ENCODE measurements at places on chromosomes 11 and 22.

DNA sequence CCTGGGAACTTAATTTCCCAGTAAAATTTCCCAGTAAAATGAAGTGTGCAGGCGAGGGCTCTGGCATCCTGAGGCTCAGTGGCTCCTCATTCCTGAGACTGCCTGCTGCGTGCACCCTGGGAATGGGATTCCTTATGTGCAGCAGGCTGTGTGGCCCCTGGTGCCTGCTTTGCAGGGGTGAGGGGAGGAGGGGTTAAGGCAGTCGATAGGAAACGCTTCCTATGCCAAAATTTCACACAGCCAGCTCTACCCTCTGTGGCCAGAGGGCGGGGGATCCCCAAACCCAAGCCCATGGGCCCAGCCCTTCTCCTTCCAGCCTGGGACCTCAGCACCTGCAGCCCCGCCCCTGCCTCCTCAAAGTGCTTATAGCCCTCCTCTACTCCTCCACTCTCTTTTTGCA is 12.1 kb upstream of the BAIAP2L2 start:
- no peak for DNase-seq

- DNase-seq, result no peak
Observed at GRCh38 chr11:77590194-77590782, 535 bp downstream of the AQP11 start.

DNA sequence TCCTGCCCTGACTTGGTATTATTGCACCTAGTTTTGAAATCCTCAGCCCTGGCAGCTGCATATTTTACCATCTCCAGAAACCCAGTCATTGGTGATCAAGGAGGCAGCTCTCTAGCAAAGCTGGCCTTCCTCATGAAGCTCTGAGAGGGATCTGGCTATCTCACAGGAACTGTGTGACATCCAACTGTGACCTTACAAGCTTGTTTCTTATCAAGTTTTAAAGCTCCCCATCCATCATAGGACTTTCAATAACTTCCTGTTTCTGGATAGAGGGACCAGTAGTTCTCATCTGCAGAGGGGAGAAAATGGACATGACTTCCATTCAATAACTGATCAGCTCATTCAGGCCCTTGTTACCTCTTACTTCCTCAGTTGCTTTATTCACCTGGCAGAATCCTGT is 18.2 kb downstream of the CALCA start:
- no peak for DNase-seq

DNA sequence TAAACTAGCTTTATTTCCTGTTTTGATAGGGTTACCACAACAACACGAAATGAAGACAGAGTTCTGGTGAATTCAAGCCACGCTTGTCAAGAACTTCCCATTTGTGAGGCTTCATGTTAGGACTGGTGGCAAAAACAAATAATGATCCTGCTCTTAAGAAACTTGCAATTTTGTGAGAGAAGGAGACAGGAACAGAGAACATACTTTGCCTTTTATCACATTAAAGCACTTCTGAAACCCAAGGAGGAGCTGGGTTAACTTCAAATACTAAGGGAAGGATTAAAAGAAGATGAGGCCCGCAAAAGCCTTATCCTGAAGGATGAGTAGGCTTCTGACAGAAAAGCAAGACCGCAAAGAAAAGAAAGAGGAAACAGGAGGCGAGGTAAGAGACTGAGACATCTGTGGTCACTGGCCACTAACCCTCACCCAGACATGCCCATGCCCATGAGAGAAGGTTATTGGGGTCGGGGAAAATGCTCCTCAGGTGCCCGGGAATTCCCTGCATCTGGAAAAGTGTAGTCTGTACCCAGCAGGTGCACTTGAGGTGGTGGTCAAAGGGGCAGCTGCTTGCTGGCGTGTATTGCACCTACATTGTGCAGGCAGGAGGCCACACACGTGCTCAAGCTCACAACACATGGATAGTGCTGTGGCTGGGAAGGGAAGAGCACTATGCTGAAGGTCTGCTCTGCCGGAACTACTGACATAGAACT is 50.5 kb downstream of the MAPK1 start:
- DNase-seq, result peak; percentile 9

DNA sequence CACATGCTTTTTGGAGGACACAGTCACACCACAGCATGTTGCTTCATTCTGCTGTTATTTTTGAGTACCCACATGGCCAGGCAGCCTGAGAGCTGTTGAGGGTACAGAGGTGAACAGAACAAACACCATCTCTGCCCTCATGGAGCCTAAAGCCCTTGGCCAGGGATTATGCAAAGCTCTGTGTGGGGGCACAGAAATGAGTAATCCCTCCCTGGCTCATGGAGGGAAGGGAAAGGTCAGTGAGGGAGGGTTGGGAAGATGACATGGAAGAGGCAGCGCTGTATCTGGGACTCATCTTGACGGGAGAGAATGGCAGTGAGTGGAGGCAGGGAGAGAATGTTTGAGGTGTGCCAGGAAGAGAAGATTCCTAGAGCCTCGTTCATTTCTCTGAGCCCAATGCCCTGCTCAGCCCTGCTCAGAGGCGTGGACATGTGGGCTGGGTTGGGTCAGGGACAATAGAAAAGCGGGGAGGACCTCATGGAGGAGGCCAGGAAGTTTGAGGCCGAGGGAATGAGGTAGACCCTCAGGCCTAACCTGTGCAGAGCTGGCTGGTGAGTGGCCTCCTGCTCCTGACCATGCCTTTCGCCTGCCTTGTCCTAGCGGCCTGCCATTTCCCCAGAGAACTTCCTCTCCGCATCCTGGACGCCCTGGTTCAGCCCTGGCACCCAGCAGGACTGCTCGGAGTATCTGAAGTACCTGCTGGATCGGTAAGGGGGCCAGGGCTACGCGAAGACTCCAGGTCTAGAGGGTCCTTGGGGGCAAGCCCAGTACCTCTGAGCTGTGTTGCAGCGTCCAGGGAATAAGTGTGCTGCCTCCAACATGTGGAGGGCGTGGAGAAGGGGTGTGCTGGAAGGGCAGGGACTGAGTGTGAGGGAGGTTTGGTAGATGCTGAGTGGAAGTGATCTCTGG is 19.8 kb downstream of the USP35 start:
- DNase-seq, result no peak

DNA sequence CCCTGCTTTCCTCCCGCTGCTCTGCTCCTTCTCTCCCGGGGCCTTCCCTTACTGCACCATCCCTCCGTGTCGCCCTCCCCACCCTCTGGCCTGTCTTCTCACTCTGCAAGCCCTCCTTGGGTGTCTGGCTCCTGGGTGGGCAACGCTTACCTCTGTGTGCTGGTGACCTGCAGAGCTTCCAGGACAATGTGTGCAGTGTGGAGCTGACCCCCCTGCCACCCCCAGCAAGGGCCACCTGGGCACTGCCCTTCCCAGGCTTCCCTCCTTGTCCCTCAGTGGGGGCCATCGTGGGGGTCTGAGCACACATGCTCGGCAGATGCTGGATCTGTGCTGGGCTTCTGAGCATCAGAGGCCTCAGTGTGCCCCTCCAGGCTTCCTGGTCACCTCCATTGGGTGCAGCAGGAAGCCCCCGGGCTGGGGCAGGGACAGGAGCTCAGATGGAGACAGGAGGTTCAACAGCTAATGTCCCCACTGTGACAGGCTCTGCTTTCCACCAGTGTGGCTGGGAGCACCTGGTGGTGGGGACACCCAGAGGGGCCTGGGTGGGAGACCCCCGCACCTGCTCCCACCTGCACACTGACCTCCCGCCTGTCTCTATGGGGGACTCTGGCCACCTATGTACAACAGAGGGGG is 7.8 kb upstream of the BRSK2 start:
- DNase-seq, result no peak

- no peak for DNase-seq
Observed at GRCh38 chr11:18750944-18751343, 25.0 kb upstream of the IGSF22 start.

- no peak for DNase-seq
Observed at GRCh38 chr11:82930229-82930628, 28.7 kb downstream of the DDIAS start.

DNA sequence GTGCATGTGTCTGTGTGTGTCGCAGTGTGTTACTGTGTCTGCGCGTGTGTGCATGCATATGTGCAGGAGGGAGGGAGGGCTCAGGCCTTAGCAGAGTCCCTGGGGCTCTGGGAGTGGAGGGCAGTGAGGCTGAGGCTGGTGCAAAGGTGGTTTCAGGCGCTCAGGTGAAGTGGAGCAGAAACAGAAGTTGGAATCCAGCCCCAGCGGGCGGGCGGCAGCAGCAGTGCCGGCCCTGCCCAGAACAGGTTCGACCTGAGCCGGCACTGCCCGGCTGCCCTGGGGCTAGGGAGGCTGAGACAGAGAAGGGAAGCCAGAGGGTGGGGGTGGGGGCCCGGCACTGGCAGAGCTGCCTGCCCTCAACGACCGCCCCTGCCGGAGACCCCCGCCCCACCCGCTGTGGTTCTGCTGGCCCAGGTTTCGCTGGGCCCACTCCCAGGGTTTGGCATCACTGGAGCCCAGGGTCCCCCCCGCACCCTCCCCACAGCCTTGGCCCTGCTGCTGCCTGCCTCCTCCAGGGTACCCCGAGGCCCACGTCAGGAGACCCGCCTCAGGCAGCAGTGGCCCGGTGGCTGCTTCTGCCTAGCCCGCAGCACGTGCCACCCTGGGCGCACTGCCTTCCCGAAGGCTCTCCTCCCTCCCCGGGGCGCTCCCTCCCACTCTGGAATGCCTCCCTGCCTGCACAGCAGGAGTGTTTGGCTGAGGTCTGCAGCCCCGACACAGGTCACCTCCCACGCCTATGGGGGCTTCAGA is 13.3 kb downstream of the ASCL2 start:
- no peak for DNase-seq

DNA sequence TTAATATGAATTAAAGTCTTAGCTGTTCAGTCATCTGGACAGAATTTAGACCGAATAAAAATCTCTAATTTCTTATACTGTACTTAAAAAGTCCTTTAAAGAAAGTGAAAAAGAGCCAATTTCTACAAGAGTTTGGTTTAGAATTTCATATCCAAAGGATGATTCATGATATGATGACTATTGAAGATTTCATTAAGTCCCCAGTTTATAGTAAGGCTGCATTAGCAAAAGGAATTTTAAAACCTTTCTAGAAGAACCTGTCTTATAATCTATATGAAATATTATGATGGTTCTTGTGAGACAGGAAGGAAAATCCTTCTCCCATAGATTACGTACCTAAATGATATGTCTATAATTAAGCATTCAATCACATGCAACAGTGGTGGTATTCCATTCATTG is 34.8 kb downstream of the TSG101 start:
- no peak for DNase-seq

GRCh38 chr11:134612140-134613030 is 200.3 kb upstream of the B3GAT1 start:
- DNase-seq, result no peak

DNA sequence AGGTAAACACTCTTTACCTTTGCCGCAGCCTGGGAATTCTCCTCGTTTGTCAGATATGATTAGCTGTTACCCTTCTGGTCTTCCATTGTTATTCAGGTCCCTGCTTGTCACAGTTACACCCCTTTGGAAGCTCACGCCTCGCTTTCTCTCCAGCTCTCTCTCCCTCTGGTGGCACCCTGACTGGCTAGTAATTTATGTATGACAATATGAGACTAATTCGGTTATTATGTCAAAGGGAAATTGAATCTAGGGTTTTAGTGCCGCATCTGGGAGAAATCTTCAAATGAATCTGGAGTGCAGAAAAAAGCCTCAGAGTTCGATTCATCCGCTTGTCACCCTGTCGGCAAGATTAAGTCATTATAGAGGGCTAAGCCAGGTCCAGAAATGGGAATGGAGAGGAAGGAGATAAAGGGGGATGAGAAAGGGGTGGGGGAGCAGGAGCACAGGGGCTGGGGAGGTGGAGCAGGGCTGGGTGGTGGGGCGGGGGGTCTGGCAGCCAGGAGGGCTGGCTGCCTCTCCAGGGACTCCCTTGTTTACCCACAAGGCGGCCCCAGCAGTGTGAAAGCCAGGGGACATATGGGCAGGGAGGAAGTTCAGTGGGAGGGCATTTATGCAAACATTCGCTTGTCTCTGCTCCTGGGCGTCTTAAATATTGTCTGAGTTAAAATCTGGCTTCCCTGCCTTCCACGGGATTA is 179.0 kb upstream of the NECTIN1 start:
- no peak for DNase-seq

- peak; percentile 5 for DNase-seq
Observed at GRCh38 chr11:86182976-86183584, 61.5 kb upstream of the EED start.

DNA sequence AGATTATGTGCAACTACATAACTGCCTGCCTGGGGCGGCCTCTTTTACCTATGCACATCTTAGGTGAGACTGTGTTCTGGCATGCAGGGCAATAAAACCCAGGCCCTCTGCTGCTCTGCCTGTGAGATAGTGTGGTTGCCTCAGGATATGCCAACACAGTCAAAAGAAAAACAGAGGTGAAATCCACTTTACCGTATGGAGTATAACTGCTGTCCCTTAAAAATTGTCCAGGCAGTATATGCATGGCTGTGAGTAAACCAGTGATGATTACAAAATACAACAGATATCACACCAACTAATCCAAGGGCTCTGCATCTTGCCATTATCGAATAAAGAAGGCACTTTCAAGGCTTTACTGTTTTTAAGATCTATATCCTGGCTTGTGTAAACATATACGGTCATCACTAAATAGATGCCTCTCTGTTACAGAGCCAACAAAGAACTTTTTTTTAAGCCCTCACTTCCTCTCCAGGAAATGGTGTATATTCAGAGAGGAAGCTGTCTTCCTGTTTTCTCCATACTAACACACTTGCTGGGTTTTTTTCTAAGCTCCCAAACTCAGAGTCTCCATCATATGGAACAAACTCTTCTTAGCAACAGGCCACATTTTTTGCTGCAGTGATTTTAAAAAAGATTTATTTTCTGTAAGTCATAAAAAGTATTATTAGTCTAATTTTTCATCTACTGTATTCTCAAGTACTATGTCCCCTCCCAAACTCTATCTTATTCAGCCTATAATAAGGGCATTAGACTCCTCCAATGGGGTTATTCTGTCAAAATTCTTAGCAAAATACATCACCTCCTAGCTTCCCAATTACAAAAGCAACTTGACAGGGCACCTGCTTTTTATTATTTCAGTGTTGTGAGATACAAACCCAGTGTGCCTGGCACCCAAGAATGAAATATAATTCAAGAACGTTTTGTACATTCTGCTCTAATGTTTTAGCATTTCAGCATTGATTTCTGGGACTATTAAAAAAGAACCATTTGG is 135.2 kb downstream of the MAML2 start:
- no peak for DNase-seq

- no peak for DNase-seq
Observed at GRCh38 chr11:64523456-64524157, 67.4 kb upstream of the SLC22A12 start.

DNA sequence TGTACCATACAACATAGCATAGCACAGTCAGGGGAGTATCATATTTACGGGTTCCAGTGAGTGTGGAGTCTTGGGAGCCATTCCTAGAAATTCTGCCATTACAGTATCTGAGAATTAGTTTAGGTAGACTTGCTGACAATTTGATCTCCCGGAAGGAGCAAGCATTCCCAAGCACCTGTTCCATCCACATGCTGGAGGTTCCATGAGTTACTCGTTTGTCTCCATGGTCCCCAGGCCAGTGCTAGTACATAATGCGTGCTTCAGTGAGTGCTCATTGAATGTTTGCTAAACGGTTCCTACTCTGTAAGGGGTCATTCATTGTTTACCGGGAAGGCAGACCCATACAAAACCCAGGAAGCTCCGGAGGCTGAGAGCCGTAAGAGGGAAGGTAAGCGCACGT is 27.4 kb upstream of the MYOD1 start:
- DNase-seq, result no peak
